DMS 273 treated with DMSO at 0.1 percent for 48 hours (cell line): ENCODE measurements at places on chromosomes 16 and 17.

DNA sequence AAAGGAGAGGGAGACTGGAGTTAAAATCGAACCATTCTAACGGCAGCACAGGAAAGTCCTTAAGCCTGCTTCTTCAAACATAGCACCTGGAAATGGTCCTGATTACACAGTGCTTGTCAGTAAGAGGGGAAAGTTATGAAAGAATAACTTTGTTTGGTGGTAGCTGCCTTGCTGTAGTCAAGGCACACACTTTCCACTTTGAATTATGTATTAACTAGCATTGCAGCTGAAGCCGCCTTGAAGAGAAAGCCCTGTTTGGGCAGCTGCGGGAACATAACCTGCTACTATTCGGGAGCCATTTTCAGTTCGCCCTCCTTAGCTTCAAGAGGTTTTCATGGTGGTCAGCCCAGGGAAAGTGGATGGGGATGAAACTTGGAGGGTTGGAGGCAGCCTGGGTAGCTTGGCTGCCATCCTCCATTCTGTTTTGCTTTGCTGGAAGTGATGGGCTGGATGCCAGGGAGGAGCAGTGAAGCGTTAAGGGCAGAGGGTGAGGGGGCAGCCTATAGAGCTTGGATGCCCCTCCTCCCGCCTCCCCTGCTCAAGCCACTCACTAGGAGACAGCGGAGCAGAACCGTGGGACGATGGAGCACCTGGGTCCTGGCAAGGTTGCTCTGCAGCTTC lies 5.3 kb upstream of the HAS3 start:
- DNase-seq: no peak

DNA sequence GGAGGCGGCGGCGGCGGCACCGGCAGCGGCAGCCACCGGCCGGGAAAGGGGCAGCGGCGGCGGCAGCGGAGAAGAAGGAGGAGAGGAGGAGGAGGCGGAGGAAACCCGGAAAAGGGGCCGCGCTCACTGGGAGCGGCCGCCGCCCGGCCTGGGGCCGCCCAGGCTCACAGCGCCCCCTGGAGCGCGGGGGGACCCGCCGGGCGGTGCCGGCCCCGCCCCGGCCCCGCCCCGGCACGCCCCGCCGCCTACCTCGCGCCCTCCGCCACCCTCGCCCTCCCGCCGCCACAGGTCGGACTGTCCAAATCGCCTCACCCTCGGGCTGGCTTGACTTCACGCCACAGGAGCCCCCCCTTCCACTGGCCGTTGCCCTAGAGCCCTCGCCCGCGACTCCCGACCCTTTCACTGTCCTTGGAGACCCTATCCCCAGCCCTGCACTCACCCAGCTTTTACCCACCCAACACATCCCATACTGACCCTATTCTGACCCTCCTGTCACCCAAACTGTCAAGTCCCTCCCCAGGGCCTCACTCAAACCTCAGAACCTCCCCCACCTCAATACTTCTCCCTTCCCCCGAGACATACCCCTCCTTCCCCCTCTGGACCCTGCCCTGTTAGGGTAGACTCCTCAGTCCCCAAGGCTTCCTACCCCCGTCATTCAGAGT lies at the start of gene CSNK2A2:
Gene CSNK2A2 (minus strand): TSS at position 85 of the 662 bp plus-strand sequence. CDS start 370 bp downstream, outside the sequence.
- peak; percentile 32 for DNase-seq

DNA sequence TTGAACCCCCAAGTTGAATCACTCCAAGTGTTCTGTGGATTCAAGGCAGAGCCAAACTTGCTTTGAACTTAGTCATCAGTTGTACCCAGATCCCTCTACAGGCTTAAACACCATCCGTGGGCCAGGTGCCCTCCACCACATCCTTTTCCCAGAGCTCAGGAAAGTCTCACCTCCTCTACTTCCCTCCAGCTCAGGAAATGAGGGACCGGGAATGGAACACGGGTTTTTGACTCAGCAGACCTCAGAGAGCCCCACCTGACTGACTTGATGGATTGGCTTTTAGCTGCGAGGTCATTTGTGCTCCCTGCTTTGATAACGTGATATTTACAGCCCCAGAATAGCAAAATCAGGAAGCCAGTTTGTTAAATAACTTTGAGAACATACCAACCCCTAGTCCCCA lies 20.1 kb downstream of the GID4 start:
- DNase-seq: no peak

GRCh38 chr17:77460514-77461046 lies 319.8 kb downstream of the SEC14L1 start:
- DNase-seq: no peak

GRCh38 chr16:49575346-49576172 lies 202.0 kb downstream of the C16orf78 start:
- DNase-seq: peak; percentile 31

DNA sequence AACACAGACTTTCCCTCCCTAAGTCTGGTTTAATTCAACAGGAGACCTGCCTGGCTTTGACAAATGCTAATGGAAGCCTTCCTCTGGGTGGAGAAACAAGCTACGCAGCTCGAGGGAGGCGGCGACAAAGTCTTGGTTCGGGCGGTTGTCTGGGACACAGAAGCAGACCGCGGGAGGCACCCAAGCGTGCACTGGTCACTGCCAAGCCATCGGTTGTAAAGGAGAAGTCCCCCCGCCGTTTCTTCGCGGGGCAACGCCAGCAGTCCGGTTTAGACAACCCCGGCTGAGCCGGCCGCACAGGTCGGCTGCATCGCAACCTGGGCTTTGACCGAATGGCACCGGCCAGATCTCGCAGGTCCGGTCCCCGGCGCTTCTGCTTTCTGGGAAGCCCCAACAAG lies 586 bp downstream of the GLYR1 start:
- no peak for DNase-seq

DNA sequence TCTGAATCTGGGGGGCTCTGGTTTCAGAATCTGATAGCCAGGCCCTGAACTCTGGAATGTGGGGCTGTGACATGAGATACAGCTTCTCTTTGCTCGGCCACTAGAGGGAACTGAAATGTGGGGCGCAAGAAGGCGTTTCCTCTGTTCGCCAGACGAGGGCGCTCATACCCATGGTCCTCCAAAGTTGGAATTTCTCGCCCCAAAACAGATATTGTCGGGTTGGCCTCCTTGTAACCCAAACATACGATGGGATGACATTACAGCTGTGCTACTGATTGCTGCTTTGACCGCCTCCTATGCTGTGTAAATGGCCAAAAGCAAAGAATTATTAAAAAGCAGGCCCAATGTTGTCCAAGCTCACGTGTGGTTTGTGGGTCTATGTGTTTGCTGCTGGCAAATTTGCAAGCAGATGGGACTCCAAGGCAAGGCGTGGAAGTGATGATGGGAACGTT lies 13.1 kb upstream of the MSI2 start:
- DNase-seq: peak; percentile 27

DNA sequence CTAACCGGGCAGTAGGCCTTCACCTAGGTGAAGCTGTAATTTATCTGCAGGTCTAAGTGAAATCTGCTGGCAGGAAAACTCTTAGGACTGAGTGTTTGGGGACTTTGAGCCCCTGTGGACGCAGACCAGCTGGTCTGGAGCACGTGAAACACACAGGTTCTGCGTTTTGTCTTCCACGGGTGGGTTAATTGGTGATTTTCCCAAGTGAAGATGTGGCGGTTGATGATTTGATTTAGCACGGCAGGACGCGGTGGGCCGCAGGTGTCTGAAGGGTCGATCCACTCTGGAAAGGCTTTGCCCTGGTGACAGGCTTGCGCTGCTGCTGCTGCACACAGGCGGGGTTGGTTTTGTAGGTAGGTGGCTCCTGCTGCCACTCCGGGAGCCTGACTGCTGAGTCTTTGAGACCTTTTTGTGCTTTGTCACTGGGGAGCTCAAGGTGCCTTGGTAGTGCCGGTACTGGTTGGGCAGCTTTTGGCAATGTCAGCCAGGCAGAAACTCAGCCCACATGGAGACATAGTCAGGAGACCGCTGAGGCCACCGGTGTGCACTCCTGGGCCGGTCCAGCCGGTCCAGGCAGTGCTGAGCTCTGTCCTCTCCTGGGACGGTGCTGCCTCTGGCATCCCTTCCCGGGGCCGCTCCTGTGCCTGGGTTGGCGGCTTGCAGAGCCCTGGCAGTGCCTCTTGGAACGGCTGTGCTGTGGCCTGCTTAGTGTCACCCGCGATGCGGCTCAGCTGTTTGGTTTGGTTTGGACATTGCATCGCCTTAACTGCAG lies 2.3 kb downstream of the BAIAP2 start:
- DNase-seq: no peak

DNA sequence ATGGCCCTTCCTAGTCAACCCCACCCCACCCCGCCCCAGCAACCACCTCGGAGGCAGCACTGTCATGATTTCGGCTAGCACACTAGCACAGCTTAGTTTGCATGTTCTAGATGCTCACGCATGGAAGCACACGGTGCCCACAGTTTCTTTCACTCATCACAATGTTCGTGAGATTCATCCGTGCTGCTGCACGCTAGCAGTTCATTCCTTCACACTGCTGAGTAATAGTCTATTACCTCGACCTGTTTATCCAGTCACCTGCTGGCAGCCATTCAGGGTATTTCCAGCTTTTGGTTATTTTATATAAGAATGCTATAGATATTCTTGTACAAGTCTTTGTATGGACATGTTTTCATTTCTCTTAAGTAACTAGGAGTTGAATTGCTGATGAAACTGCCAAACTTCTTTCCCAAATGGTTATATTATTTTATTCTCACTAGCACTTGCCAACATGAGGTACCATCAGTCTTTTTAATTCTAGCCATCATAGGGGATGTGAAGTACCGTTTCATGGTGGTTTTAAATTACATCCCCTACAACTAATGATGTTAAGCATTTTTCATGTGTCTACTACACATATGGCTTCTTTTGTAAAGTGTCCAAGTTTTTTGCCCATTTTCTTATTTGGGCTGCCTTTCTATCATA lies 75.7 kb downstream of the CYTH1 start:
- no peak for DNase-seq

DNA sequence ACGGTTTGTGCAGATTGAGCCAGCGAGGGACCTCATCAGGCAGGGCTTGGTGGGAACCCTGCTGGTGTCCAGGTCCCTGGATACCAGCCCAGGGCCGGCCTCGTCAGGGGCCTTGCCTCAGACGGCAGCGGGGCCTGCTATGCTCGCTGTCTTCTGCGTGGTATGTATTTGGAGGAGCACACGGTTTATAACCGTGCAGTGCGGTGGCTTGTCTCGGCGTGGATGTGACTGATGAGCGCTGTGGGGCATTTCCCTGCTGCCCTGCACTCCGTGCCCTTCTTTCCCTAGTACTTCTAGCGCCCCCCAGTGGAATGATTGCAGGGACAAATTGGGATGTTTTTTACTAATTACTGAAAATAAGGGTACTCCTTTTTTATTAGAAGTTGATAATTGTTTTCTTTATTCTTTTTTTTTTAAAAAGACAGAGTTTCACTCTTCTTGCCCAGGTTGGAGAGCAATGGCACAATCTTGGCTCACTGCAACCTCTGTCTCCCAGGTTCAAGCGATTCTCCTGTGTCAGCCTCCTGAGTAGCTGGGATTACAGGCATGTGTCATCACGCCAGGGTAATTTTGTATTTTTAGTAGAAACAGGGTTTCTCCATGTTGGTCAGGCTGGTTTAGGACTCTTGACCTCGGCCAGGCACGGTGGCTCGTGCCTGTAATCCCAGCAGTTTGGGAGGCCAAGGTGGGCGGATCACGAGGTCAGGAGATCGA lies 15.3 kb downstream of the TBCD start:
- no peak for DNase-seq

- DNase-seq: peak; percentile 18
These were observed 881 bp downstream of the MLLT6 start for GRCh38 chr17:38705803-38706504.

DNA sequence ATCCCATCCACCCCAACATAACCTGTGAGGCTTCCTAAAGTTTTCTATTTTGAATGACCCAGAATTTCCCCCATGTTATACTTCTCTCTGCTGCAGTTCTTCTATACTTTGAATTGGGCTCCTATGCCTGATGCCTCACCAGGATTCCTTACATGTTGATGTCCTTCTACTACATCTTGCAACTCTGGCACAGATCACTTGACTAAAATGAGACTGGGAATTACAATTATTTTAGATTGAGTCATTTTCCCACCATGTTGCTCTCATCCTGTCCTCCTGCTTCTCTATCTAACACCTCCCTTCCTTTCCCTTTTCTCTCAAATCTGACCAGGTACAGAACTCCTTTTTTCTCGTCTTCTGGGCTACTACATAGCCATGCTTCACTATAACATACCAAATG lies 314.0 kb upstream of the KCNJ16 start:
- no peak for DNase-seq
